Thoracic aorta (tissue), 2 donors: ENCODE measurements at places on chromosomes 2 and 18.

DNA sequence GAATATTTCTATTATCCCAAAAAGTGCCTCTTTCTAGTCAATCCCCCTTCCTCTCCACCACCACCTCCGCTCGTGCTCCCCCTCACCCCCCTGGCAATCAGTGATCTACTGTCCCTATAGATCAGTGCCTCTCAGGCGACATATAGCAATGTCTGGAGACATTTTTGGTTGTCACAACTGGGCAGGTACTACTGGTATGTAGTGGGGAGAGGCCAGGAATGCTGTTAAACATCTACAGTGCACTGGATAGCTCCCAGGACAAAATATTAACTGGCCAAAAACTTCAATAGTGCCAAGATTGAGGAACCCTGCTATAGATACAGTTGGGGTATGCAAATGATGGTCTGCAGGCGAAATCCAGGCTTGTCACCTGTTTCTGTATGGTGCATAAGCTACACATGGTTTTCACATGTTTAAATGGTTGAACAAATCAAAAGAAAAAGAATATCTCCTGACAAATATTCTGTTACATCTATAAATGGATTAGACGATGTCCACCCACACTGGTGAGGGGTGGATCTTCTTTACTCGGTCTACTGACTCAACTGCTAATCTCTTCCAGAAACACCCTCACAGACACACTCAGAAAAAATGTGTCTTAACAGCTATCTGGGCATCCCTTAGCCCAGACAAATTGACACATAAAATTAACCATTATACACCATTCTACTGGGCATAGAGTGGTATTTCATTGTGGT is 25.5 kb downstream of the DPYSL5 start:
- no peak for DNase-seq

DNA sequence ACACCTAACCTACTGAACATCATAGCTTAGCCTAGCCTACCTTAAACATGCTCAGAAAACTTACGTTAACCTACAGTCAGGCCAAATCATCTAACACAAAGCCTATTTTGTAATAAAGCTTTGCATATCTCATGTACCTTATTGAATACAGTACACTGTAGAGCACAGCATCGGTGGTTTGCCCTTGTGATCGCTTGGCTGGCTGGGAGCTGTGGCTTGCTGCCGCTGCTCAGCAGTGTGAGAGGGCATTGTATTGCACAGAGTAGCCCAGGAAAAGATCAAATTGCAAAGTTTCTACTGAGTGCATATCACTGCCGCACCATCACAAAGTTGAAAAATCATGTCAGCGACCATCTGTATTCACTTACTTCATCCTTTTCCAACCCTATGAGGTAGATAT is 62.3 kb upstream of the NCK2 start:
- no peak for DNase-seq

GRCh38 chr18:58454406-58455061 is 174.4 kb downstream of the ALPK2 start:
- no peak for DNase-seq

DNA sequence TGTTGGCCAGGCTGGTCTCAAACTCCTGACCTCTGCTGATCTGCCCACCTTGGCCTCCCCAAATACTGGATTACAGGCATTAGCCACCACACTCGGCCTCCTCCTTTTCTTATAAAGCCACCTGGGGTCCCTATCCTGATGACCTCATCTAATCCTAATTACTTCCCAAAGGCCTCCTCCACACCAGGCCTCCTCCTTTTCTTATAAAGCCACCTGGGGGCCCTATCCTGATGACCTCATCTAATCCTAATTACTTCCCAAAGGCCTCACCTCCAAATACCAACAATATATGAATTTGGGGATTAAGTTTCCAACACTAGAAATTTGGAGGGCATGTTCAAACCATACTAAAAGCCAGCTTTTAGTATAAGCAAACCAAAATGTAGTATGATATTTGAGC is 9.7 kb upstream of the RMC1 start:
- no peak for DNase-seq

GRCh38 chr18:29123706-29124530 is 947.0 kb upstream of the CDH2 start:
- DNase-seq, result no peak

- no peak for DNase-seq
Observed at GRCh38 chr2:196063773-196064172, 4.9 kb downstream of the DNAH7 start.

GRCh38 chr2:41187376-41188122 is 735.7 kb upstream of the SLC8A1 start:
- DNase-seq, result no peak

- DNase-seq, result no peak
Observed at GRCh38 chr2:239392072-239392357, 8.8 kb downstream of the HDAC4 start.

- no peak for DNase-seq
Observed at GRCh38 chr2:233728723-233729301, at the start of gene UGT1A3. UGT1A3 (plus strand) TSS chr2:233729042; CDS start chr2:233729127, 85 bp downstream.

DNA sequence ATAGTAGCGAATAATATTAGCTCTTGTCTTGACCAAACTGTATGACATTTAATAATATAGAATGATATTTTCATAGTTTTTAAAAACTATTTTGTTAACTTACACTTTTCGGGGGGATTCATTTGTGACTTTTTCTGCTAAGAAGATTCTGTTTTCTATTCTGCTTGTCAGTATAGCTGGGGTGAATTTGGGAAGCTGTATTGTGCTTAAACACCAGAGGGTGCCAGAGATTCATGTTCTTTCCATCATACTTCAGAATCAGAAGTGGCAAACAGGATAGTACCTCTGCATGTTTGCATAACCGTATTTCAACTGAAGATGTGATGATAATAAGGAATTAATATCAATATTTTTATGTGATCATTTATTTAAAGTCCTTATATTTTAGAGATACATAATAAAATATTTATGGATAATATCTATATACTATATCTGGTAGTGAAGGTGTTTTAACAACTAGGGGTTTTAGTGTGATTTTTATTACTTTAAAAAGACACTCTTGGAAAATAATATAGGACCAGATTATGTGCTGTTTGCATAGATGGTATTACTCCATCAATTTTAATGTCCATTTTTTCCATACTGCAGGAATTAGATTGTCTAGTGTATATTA is 81.0 kb downstream of the TAF4B start:
- no peak for DNase-seq

DNA sequence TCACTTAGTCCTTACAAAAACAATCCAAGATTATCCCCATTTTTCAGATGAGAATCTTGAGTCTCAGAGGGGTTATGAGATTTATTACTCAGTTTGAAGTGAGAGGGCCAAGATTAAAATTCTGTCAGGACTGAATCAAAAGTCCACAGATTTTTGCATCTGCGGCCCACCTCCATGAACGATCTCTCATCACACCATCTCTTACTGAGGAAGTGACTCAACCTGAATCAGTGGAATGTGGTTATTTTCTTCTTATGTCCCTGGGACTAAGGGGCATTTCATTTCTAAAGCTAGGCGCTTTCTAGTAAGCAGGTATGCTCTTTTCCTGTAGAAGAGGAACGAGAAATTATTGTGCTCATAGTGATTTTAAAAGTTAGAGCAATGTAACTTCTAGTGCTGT is 360.3 kb upstream of the SPHKAP start:
- no peak for DNase-seq

GRCh38 chr2:160726046-160726445 is 232.4 kb upstream of the RBMS1 start:
- DNase-seq, result no peak

DNA sequence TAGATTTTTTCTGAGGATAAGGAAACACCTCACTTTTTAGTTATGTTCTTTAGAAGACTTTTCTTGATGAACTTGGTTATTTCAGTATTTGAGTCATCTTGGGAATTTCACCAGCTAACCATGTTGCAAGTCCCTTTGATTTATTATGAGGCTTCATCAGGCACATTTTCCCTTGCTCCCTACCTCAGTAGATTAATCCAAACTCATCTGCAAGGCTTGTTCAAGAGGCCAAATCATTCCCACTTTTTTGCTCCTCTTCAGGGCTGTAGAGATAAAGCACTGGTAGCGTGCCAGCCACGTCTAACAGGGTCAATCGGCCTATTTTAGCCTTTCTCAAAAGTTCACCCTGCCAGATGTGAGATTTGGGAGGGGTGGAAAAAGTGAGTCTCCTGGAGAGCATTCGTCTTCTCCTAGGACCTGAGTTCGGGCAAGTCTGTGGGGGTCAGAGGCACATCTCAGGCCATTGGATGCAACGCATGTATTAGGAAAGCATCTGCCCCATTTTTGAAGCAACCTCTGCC is 120.3 kb downstream of the RDH14 start:
- no peak for DNase-seq
